Vagina (tissue), 2 donors: ENCODE measurements at places on chromosomes 11 and 22. TPM values are rescaled to one million over a fixed set of nuclear protein-coding genes. Genes with fewer than 3 reads are reported as not detected.

Gene ANO5
- 1.2 TPM for total RNA-seq

Gene KRTAP5-10
- total RNA-seq = not detected

Gene AMOTL1
- 45.7 TPM for total RNA-seq

Gene LRRN4CL
- total RNA-seq = 45.2 TPM

Gene TLCD5
- total RNA-seq = 3.7 TPM

Gene GGTLC3
- not detected for total RNA-seq
